NCI-H1417 treated with DMSO at 0.1 percent for 48 hours (cell line): ENCODE measurements at places on chromosomes 13 and 19.

- DNase-seq = no peak
These were observed 45.7 kb downstream of the ZC3H13 start for GRCh38 chr13:46006688-46007452.

DNA sequence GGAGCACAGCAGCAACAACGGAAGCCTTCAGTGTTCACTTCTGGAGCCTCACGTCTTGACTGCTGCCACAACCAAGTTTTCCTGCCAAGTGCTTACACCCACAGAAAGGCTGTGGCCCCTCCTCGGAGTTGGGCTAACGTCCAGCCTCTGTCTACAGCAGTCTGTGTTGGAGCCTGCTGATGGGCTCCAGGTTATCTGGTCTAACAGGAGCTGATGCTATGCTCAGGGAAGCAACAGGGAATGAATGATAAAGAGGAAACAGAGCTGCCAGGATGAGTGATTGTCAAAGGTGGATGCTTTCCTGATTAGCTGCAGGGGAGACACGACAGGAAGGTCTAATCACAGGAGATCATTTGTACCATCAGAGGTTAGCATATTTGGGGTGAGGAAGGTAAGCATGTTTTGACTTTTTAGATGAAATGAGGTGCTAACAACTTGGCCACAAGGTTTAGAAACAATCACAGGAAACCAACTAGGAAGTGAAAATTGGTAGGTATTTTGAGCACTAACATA is 53.8 kb upstream of the RCBTB2 start:
- DNase-seq = no peak

GRCh38 chr13:32409561-32410421 is 18.1 kb downstream of the N4BP2L1 start:
- no peak for DNase-seq

GRCh38 chr13:30895773-30896172 is 10.3 kb upstream of the MEDAG start:
- DNase-seq = no peak
